ENCODE measurements at places on chromosomes 3 and 15.

- no peak for DNase-seq
These were observed 514.2 kb upstream of the BCHE start for GRCh38 chr3:166351461-166351860.

DNA sequence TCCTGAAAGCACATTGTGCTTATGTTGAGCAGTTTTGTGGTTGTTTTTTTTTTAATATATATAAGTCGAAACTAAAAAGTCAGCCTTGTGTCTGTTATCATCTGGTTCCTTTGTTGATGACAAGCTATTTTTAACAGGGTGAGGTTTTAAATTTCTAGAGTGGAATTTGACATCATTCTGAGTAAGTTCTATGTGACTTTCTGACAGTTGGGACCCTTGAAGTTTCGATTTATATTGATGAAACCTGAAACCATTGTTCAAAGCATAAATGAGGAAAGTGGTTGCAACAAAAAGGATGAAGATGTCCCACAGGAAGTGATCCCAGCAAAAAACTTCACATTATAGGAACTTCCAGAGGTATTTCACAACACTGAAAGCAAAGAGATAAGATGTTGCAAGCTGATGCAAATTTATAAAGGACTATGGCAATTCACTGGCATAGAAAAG lies 94.0 kb downstream of the CYP19A1 start:
- no peak for DNase-seq

DNA sequence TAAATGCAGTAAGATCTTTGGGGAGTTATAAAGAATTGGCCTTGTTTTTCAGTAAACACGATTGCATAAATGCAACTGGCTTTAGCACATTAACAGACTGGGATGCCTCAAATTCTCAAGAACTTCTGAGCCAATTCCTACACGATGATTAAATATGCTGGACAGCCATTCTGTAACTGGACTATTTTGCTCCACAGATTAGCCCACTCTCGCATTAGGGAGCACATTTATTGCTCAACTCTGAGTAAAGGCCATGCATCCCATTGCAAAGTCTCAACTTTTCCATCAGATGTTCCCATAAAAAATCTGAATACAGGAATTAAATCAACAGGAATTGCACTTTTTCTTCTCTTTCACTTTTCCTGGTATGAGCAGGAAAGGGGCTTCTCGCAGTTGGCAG lies 66.7 kb upstream of the PRICKLE2 start:
- no peak for DNase-seq

DNA sequence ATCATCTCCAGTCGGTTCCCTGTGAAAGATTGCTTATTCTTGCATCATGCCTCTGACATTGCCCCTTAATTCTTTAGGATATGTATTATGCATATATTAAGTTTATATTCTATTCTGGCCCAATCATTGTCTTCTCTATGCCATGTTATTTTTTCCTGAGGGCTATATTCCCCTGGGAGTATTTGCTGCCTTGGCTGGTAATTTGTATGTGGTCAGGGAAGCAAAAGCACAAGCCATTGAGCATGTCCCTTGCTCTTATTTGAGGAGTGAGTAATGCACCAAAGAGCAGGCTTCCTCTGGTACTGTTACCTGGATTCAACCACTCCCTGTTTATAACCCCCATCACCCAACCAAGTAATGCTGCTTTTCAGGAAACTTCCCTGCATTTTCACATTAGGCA lies 36.3 kb downstream of the STAC start:
- DNase-seq: no peak

- no peak for DNase-seq
These were observed 60.7 kb upstream of the SGO1 start for GRCh38 chr3:20246662-20247061.

GRCh38 chr3:169311381-169311780 lies 352.1 kb downstream of the MECOM start:
- no peak for DNase-seq

GRCh38 chr3:4425707-4426106 lies 41.4 kb downstream of the SUMF1 start:
- DNase-seq: no peak

DNA sequence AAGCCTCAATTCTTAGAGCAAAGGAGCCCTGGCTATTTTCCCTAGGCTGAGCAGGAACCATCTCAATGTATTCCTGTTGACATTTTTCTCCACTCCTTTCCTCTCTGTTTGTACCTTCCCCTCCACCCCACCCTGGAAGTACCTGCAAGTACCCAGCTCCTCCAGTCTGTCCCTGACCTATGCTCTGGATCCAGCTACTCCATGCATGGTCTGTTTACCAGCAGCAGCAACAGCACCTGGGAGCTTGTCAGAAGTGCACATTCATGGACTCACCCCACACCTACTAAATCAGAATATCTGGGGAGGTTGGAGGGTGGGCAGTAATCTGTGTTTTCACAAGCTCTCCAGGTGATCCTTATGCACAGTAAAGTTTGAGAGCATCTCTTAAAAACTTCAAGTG lies 240.7 kb upstream of the UMPS start:
- DNase-seq: no peak

DNA sequence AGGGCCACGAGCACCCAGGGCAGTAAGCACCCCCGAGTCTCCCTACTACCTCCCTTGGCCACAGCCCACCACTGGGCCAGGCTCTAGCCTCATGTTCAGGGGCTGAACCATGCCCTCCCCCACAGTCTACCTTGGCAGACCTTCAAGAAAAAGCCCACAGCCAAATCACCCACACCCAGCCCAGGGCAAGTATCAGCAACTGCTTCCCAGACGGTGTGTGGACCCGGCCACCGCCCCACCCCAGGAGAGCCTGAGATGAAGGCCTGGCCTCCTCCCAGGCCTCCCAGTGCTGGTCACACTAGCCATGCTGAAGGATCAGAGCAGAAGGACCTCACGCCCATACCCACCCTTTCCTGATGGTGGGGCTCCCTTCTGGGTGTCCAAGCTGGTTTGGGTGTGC lies 92.0 kb upstream of the LINGO1 start:
- DNase-seq: no peak

- DNase-seq: no peak
These were observed 130.6 kb upstream of the SEMA6D start for GRCh38 chr15:47586653-47587224.
